ENCODE measurements at places on chromosomes 1 and 21.

- DNase-seq, result no peak
Measured at GRCh38 chr1:93591676-93592550, 89.7 kb downstream of the BCAR3 start.

DNA sequence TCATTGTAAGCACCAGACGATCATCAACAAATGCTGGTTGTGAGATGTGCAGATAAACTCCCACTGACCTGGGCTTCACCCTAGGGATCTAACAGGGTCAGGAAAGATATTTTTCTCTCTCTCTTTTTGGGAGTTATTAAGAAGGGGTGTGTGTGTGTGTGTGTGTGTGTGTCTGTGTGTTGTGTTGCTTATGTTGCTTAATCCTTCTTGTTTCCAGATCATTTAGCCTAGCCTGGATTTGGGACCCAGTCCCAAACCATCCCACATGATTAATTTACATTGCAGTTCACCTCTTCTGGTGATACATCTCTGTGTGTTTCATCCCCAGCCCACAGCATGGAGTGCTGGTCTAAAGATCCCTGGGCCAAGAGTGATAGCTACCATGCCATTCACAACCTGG lies 122.8 kb upstream of the IPO9 start:
- DNase-seq, result no peak

GRCh38 chr1:159765806-159766205 lies 15.0 kb upstream of the DUSP23 start:
- DNase-seq, result no peak

DNA sequence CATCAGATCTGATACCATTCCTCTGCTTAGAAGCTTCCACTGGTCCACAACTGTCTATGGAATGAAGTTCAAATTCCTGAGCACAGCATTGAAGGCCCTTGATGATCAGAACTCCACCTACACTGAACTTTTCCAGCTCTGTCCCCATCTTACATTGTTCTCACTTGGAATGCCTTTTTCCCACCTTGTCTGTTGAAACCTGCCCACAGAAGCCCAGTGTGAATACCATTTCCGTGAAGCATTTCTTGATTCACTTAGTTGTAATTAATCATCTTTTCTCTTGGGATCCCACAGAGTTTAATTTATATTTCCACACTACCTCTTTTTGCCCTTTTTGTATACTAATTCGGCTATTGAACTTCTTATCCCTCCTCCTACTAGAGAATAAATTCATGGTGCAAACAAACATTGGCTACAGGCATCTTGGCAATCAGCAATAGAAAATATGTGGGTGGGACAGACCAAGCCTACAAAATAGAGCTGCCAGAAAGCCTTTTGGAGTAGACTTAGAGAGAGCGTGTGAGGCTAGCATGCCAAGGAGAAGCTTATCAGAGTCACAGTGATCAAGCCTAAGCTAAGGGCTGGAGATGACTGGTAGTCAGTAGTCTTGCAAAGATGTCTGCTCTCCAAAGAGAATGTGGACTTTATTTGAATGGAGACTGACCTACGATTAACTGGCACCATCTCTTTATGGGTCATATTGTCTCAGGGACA lies 26.1 kb downstream of the NHLH2 start:
- no peak for DNase-seq

DNA sequence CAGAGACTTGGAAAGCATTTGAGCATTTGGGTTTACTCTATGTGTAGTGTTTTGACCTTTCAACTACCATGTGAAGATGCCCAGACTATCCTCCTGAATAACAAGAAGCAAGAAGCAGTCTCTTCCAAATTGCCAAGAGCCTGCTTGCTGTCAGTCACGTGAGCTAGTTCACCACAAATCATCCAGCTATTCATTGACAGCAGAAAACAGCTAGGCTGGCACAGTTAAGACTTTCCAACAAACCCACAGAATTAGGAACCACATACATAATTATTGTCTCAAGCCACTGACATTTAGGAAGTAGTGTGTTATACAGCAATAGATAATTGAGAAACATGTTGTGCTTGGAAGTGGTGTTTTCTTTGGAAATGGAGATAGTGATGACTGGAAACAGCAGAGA lies 1652.0 kb downstream of the NCAM2 start:
- DNase-seq, result no peak

- DNase-seq, result no peak
Measured at GRCh38 chr1:234971586-234972297, 156.9 kb downstream of the TOMM20 start.

DNA sequence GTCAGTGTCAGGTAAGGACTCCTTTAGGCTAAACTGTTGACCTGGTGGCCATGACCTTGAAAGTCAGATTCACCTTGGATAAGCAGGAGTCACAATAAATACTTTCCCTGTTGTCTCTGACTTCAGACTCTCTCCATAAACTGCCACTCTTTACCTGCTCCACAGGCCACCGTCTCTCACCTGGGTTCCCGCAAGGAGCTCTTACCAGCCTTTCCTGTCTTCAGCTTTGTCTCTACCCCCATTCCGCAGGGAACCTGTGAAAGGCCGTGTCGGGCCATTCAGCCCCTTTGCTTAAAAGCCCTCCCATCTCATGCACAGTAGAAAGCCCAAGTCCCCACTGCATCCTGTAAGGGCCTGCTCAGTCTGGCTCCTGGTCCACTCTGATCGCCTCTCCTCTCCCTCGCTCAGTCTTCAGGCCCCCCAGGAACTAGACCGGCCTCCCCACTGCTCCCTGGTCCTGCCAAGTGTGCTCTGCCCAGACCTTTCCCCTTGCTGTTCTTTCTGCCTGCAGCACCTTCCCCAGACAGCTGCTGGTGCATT lies 79.5 kb downstream of the ACTL8 start:
- no peak for DNase-seq

GRCh38 chr1:185373813-185374529 lies 56.9 kb upstream of the IVNS1ABP start:
- DNase-seq, result no peak

DNA sequence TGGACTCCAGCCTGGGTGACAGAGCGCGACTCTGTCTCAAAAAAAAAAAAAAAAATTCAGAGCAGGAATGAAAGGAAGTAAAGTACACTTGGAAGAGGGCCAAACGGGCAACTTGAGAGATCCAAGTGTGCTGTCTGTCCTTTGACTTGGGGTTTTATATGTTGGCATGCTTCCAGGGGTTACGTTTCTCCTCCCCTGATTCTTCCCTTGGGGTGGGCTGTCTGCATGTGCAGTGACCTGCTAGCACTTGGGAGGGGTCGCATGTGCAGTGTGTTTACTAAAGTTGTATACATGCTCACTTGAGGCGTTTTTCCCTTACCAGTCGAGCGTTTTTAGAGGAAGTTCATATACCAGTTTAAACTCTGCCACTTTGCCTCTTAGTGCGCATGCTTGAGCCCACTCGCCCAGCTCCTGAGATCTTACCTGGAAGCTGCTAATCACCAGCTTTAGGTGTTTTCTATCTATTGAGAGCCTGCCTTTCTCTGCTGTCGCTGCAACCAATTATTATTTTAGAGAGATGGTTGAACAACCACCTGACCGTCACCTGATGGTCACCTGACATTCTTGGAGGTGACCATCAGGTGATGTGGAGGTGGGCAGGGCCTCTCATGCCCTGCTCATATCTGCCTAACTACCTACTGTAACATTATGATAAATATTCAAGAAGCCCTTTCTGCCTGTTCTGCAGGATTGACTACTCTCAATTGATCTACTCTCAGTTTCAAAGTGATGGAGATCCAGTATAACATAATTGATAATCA lies 140.1 kb downstream of the MACF1 start:
- no peak for DNase-seq

GRCh38 chr1:234674218-234674815 lies 64.3 kb upstream of the IRF2BP2 start:
- DNase-seq, result no peak

- DNase-seq, result no peak
Measured at GRCh38 chr1:59570524-59570923, 244.2 kb upstream of the HOOK1 start.

- no peak for DNase-seq
Measured at GRCh38 chr1:22875841-22876240, 96.8 kb downstream of the LACTBL1 start.

GRCh38 chr1:233114159-233114558 lies 163.7 kb downstream of the NTPCR start:
- DNase-seq, result no peak

GRCh38 chr1:201758499-201759050 lies 70.4 kb upstream of the IPO9 start:
- DNase-seq, result no peak

DNA sequence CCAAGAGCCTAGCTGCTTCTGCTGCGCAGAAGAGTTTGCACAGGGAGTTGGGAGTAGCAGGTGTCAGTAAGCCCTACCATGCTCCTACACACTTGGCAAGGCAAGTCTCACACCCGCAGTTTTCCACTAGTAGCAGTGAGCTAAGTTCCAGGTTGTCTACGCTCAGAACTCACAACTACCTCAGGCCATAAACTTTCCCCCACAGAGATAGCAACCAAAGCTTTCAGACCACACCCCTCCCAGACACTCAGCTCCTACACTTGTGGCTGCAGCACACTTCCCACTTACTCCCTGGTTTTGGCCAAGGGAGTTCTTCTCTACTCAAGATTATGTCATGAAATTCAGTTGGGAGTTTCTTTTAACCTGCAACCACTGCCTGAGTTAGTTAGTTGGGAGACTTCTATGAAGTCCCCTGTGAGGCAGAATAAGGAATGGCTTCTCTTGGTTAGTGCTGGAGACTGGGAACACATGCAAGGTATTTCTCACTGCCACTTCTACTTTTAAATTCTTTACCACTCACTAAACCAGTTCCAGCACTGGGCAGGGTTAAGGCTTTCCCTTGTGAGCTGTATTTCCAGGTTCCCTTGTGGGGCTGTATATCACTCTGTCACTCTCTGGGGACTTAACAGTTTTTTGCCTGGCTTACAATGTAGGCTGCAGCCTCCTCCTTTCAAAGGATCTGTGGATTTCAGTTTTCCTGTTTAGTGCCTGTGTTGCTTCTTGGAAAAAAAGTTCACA lies 18.3 kb upstream of the MAB21L3 start:
- no peak for DNase-seq

DNA sequence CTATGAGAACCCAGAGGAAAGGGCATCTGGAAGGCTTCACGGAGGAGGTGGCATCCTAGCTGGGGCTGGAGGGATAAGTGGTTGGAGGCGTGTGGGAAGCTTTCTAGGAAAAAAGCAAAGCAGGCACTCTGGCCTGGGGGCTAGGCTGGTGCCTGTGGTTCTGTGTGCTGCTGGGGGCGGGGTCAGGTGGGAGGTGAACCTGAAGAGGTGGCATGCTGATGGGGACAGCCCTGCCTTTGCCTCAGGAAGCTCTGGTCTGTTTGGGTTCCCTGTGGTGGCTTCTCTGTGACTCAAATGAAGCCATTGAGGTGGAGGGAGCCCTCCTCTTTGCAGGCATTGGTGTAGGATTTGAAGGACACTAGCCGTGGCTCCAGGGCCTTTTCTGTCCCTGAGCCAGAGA lies 221.6 kb upstream of the POU3F1 start:
- no peak for DNase-seq

DNA sequence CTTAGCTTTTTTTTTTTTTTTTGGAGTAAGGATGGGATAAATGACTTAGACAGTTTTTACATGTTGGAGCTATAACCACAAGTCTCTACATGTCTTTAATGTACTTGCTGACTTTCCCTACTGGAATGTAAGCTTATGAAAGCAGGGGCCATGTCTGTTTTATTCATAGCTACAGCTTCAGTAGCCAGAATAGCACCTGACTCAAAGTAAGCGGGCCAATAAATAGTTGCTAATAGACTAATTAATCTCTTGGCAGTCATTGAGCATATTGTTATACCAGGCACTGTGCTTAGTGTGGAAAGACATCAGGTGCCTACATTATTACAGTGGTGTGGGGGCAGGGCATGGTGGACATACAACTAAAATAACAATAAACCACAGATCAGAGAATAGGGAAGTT lies 84.4 kb upstream of the HOOK1 start:
- DNase-seq, result no peak

DNA sequence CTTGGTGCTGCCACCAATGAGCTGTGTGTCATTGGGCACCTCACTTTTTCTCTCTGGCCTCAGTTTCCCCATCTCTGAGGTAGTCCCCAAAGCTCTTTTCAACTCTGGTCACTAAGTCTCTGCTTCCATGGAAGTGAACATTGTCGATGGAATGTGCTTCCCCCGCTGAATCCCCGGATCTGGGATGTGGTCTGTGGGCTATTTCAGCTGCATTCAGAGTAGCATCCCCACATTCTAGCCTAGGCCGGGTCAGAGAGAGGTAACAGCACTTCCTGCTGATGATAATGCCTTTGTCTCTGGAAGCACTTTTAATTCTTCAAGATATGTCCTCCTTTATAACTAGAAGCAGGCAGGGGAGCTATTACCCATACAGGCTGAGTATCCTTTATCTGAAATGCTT lies 29.8 kb downstream of the RASSF5 start:
- no peak for DNase-seq

- DNase-seq, result no peak
Measured at GRCh38 chr1:183198463-183198862, 12.4 kb downstream of the LAMC2 start.

- no peak for DNase-seq
Measured at GRCh38 chr1:47761201-47761930, 235.8 kb downstream of the TRABD2B start.

- no peak for DNase-seq
Measured at GRCh38 chr1:55530749-55531478, 315.8 kb upstream of the USP24 start.

- DNase-seq, result no peak
Measured at GRCh38 chr1:241167121-241167630, 189.8 kb downstream of the RGS7 start.

DNA sequence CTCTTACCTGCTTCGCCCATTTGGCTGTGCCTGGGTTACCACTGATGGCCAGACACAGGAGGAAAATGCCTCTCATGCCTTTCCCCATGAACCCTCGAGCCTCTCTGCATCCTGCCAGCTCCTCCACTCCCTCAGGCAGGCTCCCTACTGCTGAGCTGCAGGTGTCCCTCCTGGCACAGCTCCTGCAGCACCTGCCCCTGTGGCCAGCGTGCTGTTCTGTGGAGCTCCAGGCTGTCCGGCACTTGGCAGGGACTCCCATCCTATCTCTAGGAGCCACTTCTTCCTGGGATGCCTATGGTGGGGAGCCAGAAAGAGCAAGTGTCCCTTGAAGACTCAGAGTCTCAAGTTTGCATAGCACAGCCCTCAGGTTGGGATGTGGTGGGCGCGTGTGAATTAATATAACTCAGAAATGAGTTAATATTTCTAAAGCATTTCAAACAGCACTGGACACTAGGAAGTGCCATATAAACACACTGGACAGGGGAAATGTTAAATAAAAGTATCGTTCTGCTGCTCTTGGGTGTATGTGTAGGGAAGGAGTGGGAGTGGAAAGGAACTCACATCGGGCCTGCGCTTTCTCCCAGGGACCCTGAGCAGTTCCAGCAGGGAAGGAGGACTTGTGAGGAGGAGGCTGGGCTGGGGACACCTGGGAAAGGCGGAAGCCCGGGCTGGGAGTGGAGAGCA lies 2.7 kb downstream of the LRRC71 start:
- no peak for DNase-seq
